ENCODE measurements at places on chromosomes 12 and 14.

DNA sequence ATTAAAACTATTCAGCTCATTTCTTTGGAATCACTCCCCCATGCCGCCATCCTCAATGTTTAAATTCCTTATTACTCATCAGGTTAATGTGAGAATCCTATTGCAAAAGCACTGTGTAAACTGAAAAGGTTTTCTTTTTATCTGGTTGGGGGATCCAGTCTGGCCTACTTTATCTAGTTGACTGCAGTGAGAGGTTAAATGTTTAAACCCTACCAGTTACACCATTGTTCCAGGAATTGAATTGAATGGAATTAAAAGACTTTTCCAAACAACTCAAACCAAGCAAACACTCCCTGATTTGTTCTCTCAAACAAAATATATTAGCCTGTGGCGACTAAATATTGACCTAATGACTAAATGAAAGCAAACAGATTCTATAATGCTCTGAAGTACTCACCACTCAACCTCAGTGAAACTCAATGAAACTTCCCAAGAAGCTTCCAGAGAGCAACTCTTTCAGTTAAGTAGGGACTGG lies 100.5 kb downstream of the VEZT start:
- peak; percentile 66 for DNase-seq

DNA sequence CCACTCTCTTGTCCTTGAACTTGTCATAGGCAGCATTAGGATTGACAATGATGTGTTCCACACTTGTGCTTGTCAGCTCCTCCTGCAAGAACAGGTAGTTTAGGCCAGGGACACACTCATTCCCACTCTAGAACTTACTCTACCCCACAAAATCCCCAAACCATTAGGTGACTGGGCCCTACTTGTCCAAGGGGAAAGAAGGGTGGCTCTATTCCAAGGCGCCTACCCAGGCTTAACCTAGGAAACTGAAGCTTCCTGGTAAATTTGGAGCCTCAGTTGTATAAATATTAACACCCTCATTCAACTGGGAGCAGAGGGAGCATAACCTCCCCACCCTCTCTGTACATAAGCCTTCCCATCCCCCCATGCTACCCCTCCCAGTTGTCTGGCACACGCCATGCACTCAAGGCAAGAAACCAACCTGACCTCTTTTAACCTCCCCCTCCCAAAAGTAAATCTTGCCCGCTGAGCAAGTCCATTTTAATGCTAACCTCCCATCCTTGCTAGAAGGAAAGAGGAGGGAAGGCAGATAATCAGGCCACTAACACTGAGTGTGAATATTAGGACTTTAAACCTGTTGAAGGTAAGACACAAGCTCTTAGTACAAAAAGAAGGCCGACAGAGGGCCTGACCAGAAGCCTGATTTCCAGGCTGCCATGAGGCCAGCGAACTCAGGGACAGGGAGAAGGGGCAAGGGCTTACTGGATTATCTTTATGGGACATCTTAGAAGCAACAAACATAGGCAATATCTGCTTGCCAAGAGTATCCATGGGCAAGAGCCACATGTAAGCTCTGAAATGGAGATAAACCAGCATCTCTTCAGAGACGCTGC lies 11.0 kb downstream of the DCTN2 start:
- no peak for DNase-seq

DNA sequence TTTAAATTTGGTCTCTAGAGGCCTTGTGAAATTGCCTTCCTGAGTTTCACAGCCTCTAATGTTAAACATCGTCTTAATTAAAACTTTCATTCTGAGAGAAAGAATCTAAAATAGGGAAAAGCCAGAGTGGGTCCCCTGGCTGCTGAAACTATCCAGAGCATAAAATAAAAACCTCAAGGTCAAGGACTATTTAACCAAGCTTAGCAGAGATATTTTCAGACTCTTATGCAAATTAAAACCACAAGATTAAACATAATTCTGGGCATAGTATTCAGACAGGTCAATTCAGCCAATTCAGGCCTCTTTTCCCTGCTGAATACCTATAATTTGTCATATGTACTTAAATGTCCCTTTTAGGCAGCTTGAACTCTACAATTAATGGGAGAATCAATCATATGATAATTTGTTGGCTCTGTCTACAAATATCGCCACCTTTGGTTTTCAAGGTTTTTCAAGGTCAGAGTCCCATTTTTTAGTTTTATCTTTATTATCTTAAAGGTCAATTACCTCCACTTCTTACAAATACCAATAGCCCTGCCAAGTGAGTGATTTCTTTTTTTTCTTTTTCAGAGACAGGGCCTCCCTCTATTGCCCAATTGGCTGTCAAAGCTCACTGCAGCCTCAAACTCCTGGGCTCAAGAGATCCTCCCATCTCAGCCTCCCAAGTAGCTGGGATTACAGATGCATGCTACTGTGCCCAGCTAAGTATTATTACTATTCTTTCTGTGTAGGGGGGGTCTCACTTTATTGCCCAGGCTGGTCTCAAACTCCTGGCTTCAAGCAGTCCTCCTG lies 257.1 kb downstream of the PHLDA1 start:
- DNase-seq: no peak

DNA sequence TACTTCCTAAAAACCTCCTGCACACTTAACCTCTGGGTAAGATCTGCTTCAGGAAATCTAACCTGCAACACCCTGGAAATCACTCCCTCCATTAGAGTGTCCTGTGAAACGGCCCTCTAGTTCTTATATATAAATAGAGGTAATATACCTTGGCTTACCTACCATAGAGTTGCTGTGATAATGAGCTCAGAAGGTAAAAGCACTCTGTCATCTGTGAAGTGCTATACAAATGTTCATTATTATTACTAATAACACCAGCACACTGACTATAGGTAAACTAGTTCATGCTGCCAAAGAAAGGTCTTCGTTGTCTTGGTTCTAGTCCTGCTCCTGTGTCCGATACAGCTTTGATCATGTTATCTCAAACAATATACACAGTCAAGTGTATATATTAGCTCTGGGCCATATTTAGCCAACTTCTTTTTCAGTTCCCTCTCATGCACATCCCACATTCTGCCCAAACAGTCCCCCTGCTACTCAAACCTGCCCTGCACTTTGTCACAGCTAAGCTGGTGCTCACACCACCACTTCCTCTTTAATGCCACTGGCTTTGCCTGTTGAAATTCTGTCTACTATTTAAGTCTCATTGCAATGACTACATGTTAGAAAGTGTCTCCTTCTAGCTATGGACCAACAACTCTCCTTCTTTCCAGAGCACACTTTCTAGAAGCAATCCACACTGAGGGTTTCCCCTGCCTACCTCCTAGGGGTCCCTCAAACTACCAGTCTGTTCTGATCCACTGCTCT lies 5.1 kb downstream of the E2F7 start:
- DNase-seq: no peak

- DNase-seq: no peak
These were observed 11.5 kb downstream of the HAL start for GRCh38 chr12:95984682-95985081.

GRCh38 chr12:117646520-117646919 lies 285.1 kb upstream of the NOS1 start:
- DNase-seq: no peak

DNA sequence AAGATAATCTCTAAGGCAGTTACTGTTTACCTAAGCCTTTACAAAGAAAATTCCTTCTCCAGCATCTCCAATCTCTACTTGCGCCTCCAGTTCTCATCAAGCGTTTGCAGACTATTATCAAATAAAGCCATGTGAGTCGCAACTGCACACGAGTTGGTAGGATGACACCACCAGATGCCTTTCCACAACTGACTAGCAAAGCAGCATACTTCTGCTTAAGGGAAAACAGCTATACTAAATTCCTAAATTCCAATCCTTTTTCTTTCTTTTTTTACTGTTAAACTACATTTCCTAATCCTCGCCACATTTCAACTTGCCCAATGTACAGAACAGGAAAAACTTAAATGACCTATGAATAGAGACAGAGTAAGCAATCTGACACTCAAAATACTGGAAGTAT lies 166.7 kb downstream of the ITPR2 start:
- no peak for DNase-seq

- DNase-seq: peak; percentile 32
These were observed 107.2 kb downstream of the PDE3A start for GRCh38 chr12:20475542-20475941.

- no peak for DNase-seq
These were observed 11.7 kb downstream of the BATF start for GRCh38 chr14:75533791-75534555.

GRCh38 chr12:50928392-50928791 lies 24.0 kb upstream of the HIGD1C start:
- no peak for DNase-seq

GRCh38 chr14:70096866-70097265 lies 91.9 kb downstream of the SLC8A3 start:
- peak; percentile 6 for DNase-seq

DNA sequence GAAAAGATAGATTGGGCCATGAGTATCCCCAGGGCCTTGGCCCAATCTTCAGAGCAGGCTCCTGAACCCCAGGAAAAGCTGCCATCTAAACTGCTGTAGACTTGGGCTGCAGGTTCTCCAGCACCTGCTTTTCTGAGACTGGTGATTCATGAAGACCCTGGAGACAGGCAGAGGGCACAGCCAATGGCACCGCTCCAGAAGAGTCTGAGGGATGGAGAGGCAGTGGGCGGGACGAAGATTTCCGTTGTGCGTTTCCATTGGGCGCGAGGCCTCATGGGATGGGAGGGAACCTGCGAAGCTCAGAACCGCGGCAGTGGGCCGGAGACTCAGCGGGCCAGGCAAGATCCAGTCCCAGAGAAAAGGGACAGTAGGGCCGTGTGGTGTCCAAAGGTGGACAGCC lies 375.1 kb downstream of the IPO8 start:
- no peak for DNase-seq

DNA sequence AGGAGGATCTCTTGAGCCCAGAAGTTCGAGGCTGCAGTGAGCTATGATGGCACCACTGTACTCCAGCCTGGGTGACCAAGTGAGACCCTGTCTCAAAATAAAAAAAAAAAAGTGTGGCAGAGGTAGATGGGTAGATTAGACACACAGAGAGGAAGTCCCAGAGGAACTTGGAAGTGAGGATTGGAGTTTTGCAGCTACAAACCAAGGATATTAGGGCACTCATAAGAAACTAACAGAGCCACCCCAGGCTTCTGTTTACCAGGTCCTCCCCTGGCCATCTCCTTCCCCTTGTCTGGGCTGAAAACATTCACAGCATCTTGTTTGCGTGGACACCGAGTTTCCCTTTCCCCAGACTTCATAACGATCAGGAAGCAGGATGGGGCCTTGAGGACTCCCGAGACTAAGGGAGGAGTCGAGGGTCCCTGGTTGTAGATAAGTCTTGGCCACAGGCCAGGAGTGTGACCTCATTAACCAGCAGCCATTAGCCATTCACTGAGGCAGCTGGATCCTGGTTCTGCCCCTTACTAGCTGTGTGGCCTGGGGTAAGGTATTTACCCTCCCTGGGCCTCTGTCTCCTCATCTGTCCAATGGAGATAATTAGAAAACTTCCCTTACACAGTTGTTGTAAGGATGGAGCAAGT lies 2.1 kb downstream of the MAP1LC3B2 start:
- no peak for DNase-seq

DNA sequence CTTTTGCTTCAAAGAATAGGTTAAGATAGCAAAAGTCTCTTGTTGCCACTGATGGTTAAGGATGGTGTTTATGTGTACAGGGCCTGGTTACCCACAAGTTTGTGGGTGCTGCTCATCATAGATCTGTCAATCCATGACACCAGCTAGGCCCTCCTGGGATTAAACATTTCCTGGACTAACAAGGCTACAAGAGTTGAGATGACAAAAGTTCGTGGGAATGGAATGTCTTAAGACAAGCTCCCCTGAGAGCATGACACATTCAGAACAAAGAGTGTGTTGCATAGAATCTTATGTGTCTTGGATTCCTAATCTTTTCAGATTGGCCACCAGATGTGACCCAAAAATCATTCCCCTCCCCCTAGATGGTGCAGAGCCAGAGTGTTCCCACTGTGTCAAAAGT lies 592.5 kb upstream of the USP15 start:
- peak; percentile 47 for DNase-seq

DNA sequence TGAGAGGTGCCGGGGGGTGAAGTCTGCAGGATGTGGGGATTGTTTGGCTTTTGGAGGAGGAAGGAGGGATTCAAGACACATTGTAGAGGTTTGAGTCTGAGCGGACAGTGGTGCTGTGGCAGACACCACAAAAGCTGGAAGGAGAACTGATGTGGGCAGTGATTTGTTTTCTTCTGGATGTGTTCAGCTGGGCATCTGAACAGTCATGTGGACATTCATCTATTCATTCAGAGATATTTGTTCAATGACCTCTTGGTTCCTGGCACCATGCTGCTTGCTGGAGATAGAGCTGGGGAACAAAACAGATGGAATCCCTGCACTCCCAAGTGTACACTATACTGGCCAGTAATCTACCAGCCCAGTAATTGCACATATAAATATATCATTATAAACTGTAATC lies 64.0 kb downstream of the PTPN11 start:
- no peak for DNase-seq

- DNase-seq: peak; percentile 38
These were observed 645.0 kb upstream of the NOVA1 start for GRCh38 chr14:27242874-27243273.

DNA sequence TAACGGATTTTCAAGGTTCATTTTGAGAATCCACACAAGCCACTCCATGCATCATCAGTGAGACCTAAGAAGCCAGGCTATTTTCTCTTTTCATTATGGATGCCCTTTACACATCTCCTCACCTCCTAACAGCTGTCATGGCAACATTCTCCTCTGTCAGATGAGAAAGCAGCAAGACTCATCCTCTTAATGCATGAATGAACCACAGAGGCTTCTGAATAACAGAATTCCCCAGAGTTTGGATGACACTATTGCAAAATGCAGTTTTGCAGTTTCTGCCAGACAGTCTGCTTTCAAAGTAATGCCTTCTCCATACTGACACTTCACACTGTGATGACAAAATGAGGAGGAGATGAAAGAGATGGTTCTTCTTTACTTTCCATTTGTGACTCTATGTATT lies 286.7 kb upstream of the GRIP1 start:
- no peak for DNase-seq

GRCh38 chr14:86640288-86640687 lies 1110.3 kb downstream of the FLRT2 start:
- DNase-seq: no peak

GRCh38 chr14:68312300-68312699 lies 480.6 kb downstream of the ZFP36L1 start:
- DNase-seq: no peak

DNA sequence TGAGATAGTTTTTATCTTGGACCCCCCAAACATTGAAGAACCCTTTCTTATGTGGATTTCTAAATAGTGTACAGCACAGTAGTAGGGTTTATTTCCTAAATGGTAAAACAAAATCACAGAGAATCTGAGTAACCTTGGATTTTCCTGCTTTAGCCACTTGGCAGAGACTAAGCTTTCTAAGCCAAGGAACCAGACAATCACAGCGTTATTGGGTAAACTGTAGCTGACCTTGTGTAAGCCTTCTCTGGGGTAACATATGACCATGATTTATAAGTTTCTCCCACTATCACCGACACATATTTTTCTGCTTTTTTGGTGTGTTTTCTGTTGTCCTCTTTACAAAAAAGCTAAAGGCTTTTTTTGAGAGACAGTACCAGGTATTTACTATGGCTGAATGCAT lies 136.3 kb upstream of the PZP start:
- DNase-seq: peak; percentile 45

- no peak for DNase-seq
These were observed 43.1 kb downstream of the FRS2 start for GRCh38 chr12:69513297-69513696.

Data from fibroblast of mammary gland (primary cell).